C1 segment of cervical spinal cord (tissue), 14 donors: ENCODE measurements at places on chromosomes 4 and X.
A peak's percentile ranks its signal among the peaks of the same experiment; 100 is the strongest.

DNA sequence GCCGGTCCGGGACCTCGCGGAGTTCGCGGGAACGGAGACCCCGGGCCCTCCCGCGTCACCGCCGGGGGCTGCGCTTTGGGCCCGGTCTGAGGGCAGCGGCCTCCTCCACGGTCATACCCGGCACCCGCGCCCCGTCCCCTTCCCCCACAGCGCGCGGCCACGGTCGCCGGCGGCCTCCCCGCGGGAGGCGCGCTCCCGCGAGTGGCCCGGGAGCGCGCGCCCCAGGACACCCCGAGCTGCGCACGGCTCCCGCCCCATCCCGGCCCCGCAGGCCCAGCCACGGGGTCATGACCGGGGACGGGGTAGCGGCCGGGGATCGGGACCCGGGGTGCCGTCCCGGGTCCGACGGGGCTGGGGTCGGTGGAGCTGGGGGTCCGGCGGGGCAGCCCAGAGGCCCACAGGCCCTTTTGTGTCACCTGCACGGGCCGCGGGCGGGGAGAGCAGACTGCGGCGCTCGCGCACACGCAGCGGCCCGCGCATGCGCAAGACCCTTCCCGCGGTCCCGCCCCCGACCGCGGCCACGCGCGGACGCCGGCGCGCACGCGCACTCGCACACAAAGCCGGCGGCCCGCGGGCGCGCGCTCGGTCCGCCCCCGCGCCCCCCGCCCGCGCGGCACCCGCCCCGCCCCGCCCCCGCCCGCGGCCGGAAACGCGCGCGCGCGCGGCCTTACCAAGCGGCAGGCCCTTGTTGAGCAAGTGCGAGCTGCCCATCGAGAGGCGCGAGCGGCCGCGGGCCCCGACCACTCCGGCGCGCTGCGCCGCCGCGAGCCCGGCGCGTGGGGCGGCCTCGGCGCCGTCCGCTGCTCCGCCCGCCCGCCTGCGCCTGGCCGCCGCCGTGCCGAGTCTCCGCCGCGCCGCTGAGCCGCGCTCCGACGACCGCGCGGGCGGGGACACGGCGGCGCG is at the start of gene CTBP1:
Gene CTBP1 (minus strand): TSS at position 886 of the 903 bp plus-strand sequence. CDS start 7,799 bp downstream, outside the sequence.
- DNase-seq = peak; percentile 89

GRCh38 chr4:155481150-155481549 is 104.4 kb upstream of the MAP9 start:
- DNase-seq = no peak

DNA sequence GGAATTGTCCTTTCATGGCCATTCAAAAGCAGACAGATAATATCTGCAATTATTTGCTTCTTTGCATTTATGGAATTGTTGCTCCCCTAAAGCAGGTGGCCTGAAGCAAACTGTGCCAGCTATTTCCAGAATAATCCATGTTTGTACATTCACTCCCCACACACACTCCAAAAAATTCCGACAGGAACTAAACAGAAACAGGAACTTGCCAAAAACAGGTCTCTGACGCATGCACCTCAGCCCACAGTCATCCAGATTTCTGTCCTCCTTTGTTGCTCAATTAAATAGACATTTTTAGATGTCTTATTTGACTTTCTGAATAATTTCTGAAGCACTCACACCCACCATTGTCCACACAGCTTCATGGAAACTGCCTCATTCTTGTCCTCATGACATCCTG is 71.5 kb upstream of the EDNRA start:
- DNase-seq = no peak

- DNase-seq = no peak
Measured at GRCh38 chrX:150936556-150936955, 38.1 kb upstream of the CD99L2 start.

GRCh38 chr4:8533274-8533865 is 46.8 kb upstream of the GPR78 start:
- no peak for DNase-seq

- DNase-seq = no peak
Measured at GRCh38 chr4:72569719-72570235, 756 bp upstream of the ADAMTS3 start.

DNA sequence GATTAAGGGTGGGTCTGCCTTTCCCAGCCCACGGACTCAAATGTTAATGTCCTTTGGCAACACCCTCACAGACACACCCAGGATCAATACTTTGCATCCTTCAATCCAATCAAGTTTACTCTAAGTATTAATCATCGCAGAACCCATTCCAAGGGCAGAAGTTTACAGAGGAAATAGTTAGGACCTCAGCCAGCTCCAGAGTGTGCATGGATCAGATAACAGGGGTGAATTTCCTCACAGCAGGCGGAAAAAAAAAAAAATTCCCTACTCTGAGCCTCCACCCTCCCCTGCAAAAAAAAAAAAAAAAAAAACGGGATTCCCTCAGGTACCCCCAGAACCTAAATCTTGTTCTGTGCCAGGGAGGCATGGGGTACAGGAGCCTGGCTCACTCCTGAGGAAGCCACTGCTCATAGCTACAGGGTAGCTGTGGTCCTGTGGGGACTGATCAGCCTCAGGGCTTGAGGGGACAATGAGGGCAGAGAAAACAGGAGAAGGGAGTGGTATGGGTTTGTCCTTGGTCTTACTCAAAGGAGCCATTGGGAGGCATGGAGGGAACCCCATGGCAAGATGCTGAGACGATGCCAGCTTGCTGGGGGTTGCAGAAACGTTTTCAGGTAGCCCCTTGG is 113.0 kb downstream of the DHRSX start:
- no peak for DNase-seq

- DNase-seq = no peak
Measured at GRCh38 chr4:182048871-182049270, 194.3 kb upstream of the TENM3 start.

GRCh38 chr4:138138774-138139173 is 103.4 kb downstream of the SLC7A11 start:
- no peak for DNase-seq

- no peak for DNase-seq
Measured at GRCh38 chrX:44344194-44344593, 722 bp upstream of the EFHC2 start.
